ENCODE measurements at places on chromosomes 7 and 10. TPM values are rescaled to one million over a fixed set of nuclear protein-coding genes. Genes with fewer than 3 reads are reported as not detected.

DNA sequence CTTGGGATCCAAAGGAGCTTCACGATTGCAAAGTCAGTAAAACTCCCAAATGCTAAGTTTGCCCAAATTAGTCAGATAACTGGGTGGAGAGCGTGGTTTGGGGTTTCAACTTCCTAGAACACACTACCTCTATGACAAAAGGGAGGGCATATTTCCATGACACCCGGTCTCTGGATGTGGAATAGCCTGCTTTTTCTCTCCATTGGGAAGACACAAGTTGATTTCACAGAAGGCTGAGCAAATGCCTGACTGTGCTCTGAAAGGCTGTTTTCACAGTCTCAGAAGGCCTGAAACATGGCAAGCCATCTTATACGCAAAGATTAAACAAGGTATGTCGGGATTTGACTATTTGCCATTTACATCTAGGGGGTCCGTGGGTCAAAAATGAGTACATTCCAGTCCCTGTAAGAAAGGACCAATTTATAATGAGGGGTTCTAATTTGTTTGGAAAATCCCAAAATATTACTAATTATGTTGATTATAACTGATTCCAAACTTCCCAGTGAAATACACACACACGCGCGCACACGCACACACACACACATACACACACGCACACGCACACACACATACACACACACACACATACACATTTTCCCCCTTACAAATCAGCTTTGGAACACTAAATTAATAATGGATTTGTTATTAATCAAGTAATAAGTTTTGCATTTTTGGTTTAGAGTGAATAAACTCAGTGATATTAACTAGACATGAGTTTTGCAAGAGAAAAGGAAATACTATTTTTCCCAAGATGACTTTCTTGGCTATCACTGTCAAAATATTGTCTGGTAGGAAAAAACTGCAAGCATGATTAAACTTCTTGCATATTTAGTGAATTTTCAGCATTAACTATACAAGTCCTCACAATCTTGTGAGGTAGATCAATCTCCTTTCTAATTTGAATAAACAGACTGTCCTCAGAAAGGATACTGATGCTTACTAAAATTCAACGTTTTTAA, 105.0 kb downstream of the PRTFDC1 start:
- no peak for DNase-seq

GRCh38 chr7:100789055-100789454, 38.3 kb downstream of the EPHB4 start:
- no peak for DNase-seq

DNA sequence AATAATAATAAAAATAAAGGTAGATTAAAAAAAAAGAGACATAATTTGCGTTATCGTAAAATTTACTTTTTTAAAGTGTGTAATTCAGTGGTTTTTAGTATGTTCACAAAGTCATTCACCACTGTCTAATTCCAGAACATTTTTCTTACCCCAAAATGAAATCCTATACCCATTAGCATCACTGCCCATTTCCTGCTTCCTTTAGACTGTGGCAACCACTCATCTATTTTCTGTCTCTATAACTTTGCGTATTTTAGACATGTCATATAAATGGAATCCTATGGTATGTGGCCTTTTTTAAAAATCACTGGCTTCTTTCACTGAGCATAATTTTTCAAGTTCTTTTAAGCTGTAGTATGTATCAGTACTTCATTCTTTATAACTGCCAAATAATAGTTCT, 53.6 kb downstream of the KAT6B start:
- DNase-seq: no peak

- no peak for DNase-seq
These were observed 330.3 kb upstream of the NPSR1 start for GRCh38 chr7:34327681-34328080.

- DNase-seq: no peak
These were observed 263.6 kb downstream of the SKIDA1 start for GRCh38 chr10:21261842-21262294.

DNA sequence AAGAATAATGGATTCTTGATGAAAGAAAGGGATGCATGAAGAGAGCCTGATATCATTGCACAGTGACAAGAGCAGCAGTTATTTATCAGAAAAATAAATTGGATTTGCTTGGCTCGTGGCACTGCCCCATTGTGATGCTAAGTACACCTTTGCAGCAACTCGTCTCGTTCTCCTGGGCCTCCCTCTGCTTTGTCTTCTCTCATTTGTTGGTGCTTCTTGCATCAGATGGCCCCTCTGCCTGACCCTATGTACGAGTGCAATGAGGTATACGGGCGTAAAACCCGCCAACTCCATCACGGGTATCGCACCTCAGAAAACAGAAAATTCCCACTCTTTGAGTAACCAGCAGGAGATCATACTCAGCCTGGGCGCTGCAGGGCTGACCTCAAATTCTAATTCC, 107.2 kb upstream of the C10orf90 start:
- DNase-seq: no peak

DNA sequence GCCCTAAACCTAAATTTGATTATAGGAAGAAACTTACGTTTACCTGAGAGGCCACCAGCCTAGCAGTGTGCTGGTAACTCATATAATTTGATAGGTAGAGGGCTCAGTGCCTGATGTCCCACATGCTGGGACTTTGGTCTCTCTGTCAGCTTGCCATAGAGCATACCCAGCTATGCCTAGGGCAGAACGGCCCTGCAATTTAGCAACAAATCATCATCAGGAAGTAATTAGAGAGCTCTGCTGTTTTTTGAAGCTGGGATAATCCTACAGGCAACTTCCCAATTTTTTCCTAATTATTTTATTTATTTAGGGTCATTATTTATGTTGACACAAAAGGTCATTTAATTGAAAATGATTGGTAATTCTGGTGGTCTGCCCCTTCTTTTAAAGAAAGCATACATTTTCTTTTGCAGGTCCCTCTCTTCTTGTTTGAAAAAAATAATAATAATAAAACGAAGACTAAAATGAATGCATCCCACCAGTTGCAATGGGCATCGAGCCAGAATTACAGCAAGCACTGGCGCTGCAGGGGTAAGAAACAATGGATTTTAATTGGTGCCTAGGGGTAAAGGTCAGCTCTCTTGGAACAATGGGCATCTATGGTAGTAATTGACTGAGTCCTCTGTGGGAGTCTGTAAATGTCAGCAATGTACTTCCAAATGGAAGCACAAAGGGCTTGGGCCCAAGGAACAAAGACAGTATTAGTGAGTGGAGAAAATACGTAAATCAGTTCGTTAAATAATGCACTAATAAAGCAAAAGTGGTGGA, 348.0 kb downstream of the SORCS1 start:
- DNase-seq: no peak

Gene GARIN1A
- 0.38 TPM for total RNA-seq

Gene RTKN2
- 0.05 TPM for total RNA-seq

All from left lobe of liver (tissue), 2 donors.